ENCODE measurements at places on chromosomes 12 and 14.

DNA sequence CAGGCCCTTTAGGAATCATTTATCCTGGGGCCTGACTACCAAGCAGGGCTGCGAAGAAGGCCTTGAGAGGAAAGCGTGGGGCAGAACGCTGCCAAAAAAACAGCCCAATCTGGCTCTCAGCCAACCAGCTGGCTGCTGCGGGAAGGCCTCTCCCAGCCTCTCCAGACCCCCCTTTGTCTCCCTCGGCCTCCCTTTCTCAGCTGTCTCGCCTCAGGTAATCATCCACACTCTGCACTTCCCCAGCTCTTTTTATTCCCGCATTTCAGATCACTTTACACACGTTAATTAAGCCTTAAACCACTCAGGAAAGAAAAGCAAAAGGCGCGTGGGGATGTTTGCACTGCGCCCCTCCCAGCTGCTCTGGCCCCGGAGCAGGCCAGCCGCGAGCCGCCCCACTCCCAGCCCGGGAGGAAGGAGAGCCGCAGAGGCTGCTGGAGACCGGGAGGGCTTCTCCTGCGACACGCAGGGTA is 208.2 kb upstream of the FOXN3 start:
- DNase-seq, result no peak

DNA sequence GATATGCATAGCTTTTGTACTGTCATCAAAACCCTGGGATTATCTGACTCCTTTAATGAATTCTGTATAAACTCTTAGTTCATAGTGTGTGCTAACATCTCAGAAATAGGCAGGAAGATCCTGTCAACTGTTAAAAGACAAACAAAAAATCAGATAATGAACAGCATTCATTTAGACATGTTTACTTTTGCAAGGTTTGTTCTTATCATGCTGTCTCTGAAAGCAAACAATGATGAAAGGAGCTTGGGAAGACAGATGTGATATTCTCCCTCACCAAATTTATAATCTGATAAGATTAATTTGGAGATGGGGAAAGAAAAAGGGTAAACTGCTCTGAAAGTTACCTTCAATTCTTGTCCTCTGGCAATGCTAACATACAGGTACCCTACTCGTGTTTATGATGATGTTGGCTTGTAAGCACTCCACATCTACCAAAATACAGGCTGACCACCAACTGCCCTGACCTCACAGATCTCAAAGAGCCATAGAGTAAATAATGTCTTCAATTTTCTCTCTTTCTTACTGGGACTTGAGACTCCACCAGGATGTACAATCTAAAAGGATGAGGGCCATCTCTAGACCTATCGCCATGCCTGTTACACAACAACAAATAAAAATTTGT is 233.8 kb downstream of the SSPN start:
- no peak for DNase-seq

DNA sequence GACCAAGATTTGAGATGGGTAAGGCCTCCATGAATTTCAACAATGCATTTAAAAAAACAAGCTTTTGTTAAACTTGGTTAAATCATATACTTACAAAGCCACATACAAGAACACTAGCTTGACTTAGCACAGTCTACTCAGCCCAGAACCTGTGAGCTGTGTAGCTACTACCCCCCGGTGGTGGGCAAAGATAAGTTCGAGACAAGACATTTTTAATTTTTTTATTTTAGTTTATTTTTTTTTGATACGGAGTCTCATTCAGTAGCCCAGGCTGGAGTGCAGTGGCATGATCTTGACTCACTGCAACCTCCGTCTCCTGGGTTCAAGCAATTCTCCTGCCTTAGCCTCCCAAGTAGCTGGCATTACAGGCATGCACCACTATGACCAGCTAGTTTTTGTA is 3.7 kb upstream of the NECAP1 start:
- DNase-seq, result peak; percentile 90

GRCh38 chr12:132448463-132448820 is 41.5 kb upstream of the FBRSL1 start:
- DNase-seq, result no peak

DNA sequence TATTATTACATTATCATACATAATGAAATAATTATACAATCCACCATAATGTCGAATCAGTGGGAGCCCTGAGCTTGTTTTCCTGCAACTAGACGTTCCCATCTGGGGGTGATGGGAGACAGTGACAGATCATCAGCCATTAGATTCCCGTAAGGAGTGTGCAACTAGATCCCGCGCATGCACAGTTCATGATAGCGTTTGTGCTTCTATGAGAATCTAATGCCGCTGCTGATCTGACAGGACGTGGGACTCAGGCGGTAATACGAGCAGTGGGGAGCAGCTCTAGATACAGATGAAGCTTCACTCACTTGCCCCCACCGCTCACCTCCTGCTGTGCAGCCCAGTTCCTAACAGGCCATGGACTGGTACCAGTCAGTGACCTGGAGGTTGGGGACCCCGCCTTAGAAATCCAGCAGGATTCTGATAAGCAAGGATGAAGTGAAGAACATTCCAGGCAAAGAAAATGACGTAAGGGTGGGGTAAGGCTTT is 204.6 kb downstream of the ETV6 start:
- no peak for DNase-seq

DNA sequence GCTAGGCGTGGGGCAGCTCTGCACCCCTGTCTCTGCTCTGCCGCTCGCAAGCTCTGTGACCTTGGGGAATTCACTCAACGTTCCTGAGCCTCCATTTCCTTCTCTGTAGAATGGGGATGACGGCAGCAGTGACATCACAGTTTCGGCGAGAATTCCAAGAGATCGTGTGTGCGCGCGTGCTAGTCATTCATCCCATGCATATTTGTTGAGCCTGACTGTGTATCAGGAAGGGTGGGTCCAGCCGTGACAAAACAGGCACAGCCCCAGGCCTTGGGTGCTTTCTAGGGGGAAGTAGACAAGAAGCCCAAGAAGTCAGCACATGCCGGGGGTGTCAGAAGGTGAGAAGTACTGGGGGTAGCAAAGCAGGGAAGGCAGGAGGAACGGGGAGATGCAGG is 145.6 kb upstream of the NCOR2 start:
- no peak for DNase-seq

- DNase-seq, result peak; percentile 10
Measured at GRCh38 chr14:63413009-63413408, 94.3 kb upstream of the GPHB5 start.
